ENCODE measurements at places on chromosomes 1 and 21.

DNA sequence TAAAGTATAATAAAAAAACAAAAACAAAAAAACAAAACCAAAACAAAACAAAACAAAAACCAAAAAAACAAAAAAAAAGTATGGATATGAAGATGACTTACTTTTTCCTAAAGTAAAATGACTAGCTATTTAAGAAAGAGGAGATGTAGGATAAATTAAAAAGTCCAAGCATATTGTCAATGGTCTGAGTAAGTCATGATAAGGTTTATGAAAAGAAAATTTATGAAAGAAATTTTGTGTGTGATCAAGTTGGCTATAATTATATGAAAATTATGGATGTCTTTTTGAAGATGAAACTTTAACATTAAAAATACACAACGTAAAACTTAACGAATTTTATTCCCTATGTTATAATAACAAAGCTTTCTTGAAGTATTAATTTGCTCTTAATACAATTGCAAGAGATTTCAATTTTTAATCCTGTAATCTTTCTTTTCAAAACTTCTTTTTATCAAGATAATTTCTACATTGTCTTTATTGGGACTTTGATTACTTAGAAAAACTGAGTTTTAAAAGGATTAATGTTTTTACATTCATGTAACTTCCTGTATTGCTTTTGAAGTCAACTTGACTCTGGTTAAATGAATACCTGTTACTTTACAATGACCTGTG, 200.9 kb upstream of the IVNS1ABP start:
- DNase-seq, result no peak

DNA sequence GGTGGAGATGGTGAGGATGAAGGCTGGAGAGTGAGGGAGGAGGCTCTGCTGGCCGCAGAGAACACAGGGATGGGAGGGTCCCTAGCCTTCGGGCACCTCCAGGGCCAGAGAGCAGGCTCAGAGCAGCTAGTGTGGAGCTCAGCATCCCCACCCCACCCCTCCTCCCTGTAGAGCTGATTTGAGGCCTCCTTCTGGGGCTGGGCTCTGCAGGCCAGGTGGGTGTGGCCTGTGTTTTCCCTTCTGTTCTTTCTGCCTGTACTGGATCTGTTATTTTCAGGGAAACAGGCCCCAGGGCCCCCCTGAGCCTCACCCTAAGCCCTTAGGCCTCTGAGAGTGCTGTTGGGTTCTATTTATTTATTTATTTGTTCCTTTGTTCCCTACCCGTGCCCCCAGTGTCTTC, 44.8 kb downstream of the TMCC2 start:
- no peak for DNase-seq

DNA sequence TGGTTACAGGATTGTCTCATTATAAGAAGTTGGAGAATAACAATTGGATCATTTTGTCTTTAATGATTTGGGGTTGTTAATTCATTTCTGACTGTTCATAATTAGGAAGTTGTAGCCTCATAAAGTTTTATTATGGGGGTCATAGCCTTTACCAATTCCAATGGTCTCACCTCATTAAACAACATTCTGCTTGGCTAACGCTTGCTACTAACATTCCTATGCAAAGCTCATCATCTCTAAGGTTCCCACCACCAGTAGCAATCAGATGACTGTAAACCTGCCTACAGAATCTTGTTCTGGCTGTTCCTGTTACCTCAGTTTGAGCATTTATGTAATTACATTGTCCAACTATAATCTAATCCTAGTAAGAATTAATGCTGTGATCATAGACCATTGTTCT, 60.2 kb downstream of the ODF2L start:
- DNase-seq, result no peak

DNA sequence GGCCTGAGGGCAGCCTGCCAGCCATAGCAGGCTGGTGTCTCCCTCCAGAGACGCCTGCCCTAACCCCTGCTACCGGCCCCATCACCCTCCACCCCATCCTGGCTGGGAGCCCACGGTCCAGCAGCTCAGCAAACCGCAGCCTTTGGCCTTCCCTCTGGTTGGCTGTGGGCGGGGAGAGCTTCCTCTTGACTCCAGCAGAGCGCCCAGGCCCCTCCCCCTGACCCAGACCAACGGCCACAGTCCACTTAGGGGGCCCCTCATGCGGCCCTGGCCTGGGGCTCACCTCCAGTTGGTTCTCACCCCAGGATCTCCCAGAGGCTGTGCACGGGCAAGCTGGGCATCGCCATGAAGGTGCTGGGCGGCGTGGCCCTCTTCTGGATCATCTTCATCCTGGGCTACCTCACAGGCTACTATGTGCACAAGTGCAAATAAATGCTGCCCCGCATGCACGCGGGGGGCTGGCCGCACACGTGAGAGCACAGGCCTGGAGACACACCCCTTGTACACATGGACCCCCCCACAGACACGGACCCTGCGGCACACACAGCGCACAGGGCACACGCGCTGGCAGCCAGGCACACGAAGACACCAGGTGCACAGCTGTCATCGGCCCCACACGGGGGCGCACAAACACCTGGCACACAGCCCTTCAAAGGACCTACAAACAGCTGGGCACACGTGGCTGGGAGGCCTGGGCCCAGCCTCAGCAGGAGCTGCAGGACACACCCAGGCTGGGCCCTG, 3.1 kb downstream of the SMIM1 start:
- peak; percentile 63 for DNase-seq

GRCh38 chr1:156401681-156402081, 32.7 kb downstream of the RHBG start:
- DNase-seq, result peak; percentile 99

DNA sequence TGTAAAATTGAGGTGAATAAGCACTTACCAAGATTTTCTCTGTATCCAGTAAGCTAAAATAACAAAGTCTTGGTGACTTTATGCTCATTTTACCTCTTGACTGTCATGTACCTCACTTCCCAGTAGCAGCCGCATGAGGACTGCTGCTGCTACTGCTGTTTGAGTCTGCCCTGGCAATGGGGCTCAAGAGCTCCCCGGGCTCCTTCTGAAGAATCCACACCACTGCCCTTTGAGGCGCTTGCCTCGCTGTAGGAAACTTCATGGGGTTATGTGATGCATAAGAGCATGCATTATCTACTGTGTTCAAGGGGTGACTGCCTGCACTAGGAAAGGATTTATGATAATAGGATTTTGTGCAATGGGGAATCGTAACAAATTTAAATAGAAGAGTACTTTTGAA, 113.5 kb downstream of the NTNG1 start:
- DNase-seq, result no peak

GRCh38 chr1:26434161-26434752, 2.1 kb downstream of the DHDDS start:
- no peak for DNase-seq
